ENCODE measurements at places on chromosomes 1 and 21.
A peak's percentile ranks its signal among the peaks of the same experiment; 100 is the strongest.

DNA sequence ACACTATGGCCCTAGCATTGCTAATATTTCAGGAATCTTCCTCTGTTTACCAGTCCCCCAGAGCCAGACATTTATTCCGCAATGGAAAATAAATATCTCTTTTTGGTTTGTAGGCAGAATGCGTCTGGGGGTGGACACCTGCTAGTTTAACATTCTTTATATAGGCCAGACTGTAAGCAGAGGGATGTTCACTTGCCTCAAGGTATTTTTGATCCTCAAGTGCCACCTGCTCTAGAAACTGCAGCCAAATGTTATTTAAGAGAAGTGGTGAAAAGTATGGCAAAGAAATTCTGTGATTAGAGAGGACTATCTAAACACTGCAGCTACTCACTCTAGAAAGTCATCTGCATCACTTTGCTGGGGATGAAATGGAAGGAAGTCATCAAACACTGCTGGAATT is 164.7 kb downstream of the NEGR1 start:
- no peak for DNase-seq

DNA sequence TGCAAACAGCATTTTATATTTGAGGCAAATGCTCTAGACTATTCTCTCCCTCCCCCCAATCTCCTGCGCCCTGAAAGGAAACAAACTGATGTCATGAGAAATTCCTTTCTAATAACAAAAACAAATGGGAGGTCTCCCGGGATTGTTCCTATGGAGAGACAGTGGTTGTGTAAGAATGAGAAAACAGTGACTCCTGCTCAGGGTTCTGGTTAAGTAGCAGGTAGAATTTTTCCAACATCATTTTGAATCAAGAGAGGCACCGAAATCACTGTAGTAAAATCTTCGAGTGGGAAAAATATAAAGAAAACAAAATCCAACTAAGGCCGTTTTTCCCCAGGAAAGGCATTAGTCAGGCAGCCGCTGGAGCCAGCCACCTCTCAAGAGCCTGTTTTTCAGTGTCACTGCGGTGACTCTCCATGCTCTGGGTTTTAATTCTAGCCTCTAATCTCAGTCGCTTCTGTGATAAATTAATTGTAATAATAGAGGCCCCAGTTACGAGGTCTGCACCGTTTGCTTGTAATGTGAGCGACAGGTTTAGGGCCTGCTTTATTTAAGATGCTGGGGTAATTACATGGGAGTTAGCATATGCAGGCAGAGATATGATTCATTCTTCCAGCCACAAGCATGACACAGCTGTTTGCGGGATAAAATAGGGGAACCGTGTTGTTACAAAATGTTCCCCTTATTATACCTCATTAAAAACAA is 80.3 kb downstream of the RNF220 start:
- no peak for DNase-seq

- DNase-seq, result no peak
Observed at GRCh38 chr1:111597426-111597825, 22.2 kb upstream of the RAP1A start.

GRCh38 chr1:46577671-46578070 is 26.2 kb upstream of the KNCN start:
- DNase-seq, result no peak

- DNase-seq, result no peak
Observed at GRCh38 chr21:41957991-41958766, 4.4 kb upstream of the C2CD2 start.

GRCh38 chr1:22536506-22536905 is 26.8 kb upstream of the EPHA8 start:
- no peak for DNase-seq

DNA sequence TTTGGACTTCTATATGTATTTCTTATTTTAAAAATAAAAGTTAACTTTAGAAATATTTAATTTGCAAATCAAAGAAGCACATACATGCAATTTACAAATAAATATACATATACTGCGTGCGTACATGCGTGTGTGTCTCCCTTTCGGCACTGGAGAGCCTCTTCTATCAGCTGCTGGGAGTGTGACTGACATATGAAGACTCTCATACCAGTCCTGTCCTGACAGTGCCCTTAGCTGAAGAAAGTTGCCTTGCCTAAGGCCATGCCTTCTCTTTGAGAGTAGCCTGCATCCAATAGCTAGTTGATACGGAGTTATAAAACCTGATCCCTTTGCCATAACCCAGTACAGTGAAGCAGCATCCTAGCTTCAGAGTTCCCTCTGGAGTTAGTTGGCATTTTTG is 282.4 kb upstream of the NEGR1 start:
- DNase-seq, result no peak

- DNase-seq, result no peak
Observed at GRCh38 chr21:33847588-33848248, 67.9 kb downstream of the ATP5PO start.

DNA sequence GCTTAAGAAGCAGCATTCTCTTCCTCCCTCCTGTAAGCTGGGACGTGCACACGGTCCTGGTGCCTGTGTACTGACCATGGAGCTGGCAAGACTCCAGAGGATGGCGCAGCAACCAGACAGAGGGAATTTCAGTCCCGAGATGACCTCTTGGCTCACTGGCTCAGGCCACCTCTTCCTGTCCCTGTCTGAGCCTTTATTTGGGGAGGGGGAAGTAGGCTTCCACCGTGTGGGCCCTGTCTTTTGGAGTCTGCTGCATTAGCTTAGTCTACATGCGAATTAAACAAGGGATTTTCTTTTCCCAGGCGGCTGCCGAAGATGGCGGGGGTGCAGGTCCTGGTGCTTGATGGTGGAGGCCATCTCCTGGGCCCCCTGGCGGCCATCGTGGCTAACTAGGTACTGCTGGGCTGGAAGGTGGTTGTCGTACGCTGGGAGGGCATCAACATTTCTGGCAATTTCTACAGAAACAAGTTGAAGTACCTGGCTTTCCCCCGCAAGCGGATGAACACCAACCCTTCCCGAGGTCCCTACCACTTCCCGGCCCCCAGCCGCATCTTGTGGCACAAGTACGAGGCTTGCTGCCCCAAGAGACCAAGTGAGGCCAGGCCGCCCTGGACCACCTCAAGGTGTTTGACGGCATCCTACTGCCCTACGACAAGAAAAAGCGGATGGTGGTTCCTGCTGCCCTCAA is 10.2 kb downstream of the IL24 start:
- DNase-seq, result no peak

GRCh38 chr1:51756290-51756689 is 122.2 kb downstream of the NRDC start:
- no peak for DNase-seq

GRCh38 chr1:55252942-55253589 is 37.9 kb upstream of the USP24 start:
- no peak for DNase-seq

GRCh38 chr1:24714859-24715520 is 30.3 kb upstream of the CLIC4 start:
- DNase-seq, result no peak

GRCh38 chr1:191714845-191715244 is 443.4 kb upstream of the RGS18 start:
- no peak for DNase-seq

DNA sequence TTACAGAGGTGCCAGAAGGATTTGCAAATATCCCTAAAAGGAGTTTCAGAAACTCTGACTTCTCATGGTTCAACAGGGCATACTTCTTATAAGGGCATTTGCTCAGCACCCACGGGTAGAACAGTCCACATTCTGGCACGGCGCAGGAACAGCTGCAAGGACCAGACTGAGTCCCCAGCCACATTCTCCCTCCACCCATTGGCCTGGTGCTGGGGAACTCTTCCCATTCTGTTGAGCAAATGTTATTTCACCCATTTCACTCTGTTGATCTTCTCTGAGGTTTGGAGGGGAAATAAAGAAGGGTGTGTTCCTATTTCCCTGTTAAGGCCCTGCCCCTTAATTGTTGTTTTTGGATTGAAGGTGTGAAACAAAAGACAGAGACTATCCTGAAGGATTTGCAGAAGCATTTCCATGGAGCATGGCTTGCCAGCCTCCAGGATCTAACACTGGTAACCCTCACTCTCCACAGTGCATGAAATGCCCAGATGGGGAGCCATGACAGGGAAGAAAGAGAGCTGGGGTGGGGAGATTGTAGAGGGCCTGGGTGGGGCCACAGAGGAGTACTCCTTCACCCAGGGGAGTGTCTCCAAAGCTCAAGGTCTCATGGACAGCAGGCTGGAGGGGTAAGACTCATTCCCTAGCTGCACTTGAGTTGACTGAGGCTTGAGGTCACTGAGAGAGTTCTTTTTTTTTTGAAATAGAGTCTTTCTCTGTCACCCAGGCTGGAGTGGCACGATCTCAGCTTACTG is 35.0 kb downstream of the INAVA start:
- DNase-seq, result no peak

GRCh38 chr1:182875889-182876288 is 36.7 kb downstream of the DHX9 start:
- DNase-seq, result no peak

GRCh38 chr1:43274125-43274803 is 4.5 kb downstream of the TMEM125 start:
- peak; percentile 9 for DNase-seq

GRCh38 chr1:76147917-76148316 is 73.4 kb downstream of the ST6GALNAC3 start:
- DNase-seq, result no peak

GRCh38 chr1:195637539-195637938 is 970.7 kb downstream of the KCNT2 start:
- no peak for DNase-seq

GRCh38 chr1:104636581-104636980 is 886.9 kb downstream of the AMY1C start:
- no peak for DNase-seq

DNA sequence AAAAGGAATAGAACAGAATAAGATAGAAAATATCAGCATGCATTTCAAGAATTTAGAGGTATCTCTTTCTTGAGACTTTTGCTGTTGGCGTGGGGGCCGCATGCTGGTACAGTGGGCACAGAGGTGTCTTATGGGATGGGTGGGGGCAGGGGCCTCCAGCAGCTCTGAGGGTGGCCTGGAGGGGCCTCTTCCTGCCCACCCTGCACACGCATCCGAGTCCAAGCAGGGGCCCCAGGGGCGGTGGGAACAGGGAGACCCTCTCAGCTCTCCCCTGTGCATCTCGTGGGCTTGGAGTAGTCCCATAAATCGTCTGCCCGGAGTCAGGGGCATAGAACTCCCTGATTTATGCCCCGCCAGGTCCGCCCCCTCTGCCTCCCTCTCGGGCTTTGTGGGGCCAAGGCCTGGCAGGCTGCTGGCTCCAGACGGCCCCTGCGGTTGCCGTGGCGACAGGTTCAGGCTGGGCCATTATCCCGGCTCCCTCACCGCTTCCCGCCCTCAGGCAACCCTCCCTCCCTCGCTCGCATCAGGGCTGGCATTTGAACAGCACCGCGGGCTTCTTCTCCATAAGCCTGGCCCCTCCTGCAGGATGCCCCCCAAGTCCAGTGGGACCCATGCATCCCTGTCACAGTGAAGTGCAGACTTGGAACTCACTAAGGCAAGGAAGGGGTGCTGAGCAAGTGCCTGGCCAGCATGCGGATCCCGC is 133.2 kb upstream of the ZBTB40 start:
- no peak for DNase-seq

- DNase-seq, result no peak
Observed at GRCh38 chr1:243388276-243388675, 132.4 kb downstream of the SDCCAG8 start.

- DNase-seq, result no peak
Observed at GRCh38 chr1:10415211-10415930, 14.9 kb upstream of the CENPS start.

DNA sequence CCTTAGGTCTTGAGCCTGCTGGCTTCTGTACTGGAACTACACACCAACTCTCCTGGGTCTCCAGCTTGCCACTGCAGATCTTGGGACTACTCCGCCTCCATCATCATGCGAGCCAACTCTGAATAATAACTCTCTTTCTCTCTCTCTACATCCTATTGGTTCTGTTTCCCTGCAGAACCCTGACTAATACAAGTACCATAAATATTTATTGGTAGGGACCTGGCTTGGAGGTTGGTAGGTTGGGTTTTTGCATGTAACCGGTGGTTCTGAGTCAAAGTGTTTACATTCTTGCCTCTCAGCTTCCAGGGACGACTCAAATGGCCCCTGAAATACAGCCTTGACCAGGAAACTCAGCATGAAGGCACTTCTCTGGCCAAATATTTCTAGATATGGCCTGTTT is 110.4 kb downstream of the KCND3 start:
- DNase-seq, result no peak

- DNase-seq, result no peak
Observed at GRCh38 chr1:159121526-159121925, 45.0 kb upstream of the AIM2 start.

GRCh38 chr1:221212926-221213325 is 333.7 kb downstream of the HLX start:
- no peak for DNase-seq

- DNase-seq, result no peak
Observed at GRCh38 chr21:33686386-33686785, 44.1 kb downstream of the ITSN1 start.

- peak; percentile 1 for DNase-seq
Observed at GRCh38 chr1:160284220-160284781, 632 bp downstream of the PEX19 start.

DNA sequence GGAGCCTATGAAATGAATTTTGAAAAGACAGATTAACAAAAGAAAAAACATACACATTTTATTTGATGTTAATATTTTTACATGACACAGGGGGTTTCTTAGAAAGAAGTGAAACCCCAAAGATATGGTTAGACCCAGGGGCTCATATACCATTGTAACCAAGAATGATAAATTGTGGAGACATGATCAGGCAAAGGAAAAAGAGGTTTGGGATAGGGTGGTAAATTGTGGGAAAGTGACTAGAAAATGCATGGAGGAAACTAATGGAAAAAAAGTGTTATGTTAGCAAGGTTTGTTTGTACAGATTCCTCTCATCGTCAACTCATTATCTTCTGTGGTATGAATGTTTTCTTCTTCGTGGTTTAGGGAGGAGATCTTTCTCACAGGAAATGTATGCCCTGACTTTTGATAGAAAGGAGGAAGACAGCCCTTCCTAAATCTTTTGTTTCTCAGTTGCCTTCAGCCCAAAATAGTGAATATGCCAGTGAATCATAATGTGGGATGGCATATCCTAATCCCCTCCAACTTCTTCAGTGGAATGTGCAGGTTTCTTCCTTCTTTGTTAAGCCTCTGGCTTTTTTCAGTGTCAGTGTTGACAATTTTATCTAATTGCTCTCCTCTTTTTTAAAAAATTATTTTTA is 140.4 kb upstream of the UBE2U start:
- no peak for DNase-seq

DNA sequence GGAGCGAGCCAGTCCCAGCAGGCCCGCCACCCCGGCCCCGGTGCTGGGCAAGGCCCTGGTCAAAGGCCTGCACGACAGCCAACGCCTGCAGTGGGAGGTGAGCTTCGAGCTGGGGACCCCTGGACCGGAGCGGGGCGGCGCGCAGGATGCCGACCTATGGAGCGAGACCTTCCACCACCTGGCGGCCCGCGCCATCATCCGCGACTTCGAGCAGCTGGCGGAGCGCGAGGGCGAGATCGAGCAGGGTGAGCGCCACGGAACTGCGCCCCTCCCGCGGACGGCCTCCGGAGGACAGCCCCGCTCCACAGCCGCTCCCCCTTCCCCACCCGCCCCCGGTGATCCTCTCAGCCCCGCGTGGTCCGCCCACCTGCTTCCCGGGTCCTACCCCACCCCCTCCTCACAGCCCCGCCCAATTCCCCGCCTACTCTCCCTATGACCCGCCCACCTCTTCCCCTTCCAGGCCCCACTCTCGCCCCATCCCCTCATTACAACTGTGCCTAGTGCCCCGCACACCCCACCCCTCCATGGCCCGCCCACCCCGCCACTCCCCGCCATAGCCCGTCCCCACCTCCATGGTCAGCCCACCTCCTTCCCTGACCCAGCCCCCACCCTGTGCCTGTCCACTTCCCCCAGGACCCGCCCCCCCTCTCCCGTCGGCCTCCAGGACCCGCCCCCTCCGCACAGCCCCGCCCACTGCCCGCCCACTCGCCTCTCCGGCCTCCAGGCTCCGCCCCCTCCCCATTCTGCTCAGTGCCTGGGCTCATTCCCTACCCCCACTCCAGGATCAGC is 52.7 kb downstream of the VWA5B1 start:
- DNase-seq, result peak; percentile 28
